ENCODE measurements at places on chromosomes 11 and 22.
A peak's percentile ranks its signal among the peaks of the same experiment; 100 is the strongest.

DNA sequence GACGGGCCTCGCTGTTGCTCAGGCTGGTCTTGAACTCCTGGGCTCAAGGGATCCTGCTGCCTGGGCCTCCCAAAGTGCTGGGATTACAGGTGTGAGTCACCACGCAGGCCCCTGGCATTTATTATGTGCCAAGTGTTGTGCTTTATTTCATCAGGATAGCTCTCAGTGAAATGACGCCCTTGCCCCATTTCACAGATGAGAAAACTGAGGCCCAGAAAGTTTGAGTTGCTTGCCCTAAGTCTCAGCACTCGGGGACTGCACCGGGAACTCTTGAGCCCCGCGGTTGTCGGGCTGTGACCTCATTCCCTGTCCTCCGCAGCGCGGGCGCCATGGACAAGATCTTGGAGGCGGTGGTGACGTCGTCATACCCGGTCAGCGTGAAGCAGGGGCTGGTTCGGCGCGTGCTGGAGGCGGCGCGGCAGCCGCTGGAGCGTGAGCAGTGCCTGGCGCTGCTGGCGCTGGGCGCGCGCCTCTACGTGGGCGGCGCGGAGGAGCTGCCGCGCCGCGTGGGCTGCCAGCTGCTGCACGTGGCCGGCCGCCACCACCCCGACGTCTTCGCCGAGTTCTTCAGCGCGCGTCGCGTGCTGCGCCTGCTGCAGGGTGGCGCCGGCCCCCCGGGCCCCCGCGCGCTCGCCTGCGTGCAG lies 7.3 kb downstream of the USP35 start:
- no peak for DNase-seq

DNA sequence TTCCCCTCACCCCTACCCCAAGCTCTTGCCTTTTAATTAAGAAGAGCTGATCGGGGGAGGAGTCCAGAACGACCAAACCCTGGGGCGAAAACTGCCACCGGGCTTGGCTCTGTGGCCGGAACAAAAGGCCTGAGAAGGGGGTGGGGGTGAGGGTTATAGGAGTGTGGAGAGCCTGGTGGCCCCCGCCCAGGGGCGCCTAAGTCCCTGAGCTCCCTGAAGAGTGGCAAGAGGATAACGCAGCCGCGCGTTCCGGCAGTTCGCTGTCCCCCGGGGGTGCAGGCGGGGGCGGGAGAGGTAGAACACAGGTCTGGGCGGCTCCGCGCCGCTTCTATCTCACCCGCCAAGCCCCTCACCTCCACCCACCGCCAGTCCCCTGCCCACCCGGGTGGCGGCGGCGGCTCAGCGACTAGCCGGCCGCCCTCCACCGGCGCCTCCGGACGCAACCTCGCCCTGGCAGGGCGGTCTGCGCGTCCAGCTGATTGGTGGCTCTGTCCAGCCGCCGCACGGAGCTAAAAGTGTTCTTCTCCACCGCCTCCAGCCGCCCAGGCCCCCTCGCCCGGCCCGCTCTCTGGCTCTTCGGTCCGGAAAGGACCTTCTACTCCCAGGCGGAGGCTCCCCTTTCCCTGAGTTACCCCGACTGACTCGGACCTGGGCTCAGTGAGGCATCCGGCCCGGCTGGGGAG lies 18.7 kb upstream of the BDNF start:
- no peak for DNase-seq

- no peak for DNase-seq
Measured at GRCh38 chr11:128599729-128600128, 12.4 kb upstream of the ETS1 start.

- no peak for DNase-seq
Measured at GRCh38 chr22:22705328-22706100, 61.1 kb downstream of the GGTLC2 start.

- no peak for DNase-seq
Measured at GRCh38 chr11:102384419-102385079, 37.5 kb downstream of the BIRC2 start.

DNA sequence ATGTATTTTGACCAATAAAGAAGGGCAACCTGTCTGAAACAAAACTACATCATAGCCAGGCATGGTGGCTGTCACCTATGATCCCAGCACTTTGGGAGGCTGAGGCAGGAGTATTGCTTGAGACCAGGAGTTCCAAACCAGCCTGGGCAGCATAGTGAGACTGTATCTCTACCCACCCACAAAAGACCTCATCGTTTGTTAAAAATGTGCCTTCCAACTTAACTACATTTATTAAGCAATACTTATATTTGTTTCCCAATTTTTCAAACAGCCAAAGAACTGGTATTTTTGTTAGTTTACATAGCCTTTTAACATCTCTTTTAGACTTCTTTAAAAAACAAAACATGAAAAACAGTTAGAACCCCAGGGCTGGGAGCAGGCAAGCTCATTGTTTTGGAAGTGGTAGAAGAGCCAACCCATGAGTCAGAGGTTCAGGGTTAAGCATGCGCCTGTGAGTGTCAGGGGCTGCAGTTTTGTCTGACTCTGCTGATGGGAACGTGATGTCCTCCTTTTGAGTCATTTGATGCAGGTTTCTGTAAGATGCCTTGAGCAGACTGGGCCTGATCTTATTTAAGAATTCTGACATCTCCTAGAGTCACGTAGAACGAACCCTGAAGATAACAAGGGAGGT lies 53.9 kb upstream of the CRTAM start:
- no peak for DNase-seq

DNA sequence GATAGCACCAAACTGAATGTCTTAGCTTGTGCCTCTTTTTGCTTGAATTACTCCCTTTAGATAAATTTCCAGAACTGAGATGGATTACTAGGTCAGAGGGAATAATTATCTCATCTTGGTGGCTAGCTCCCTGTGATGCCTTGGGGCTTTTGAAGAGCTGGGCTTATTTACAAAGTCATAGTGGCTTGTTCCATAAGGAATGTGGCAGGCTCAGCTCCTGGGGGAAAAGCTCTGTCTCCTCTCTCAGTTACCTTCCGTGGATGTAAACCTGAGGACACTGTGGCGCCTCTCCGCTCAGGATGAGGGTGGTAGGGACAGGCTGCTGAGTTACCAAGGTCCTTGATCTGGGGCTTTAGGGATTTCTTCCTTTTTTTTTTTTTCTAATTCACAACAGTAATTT lies 121.7 kb downstream of the PARVA start:
- DNase-seq: no peak

DNA sequence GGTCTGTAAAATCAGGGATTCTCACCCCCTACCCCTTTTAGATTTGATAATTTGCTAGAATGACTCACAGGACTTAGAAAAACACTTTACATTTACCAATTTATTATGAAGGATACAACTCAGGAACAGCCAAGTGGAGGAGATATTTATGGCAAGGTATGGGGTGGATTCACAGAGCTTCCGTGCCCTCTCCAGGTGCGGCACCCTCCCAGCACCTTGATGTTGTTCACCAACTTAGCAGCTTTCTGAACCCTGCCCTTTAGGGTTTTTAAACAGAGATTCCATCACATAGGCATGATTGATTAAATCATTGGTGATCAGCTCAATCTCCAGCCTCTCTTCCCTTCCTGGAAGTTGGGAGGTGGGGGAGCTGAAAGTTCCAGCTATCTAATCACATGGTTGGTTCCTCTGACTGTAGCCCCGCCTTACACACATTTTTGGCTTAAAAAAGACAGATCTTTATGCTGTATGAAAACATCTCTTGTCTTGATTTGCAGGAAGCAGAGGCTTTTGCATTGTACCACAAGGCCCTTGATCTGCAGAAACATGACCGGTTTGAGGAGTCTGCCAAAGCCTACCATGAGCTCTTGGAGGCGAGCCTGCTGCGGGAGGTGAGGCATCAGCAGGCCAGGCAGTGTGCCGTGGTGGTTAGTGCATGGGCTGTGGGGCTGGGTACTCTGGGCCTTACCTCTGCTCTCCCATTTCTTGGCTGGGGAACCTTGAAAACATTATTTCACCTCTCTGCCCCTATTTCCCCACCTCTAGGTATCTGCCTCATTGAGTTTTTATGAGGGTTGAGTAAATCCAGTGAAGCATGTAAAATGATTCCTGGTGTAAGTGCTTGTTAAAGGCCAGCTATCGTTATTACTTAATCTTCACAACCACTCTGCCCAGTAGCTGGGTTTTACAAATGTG lies 27.0 kb downstream of the CABIN1 start:
- DNase-seq: peak; percentile 16

DNA sequence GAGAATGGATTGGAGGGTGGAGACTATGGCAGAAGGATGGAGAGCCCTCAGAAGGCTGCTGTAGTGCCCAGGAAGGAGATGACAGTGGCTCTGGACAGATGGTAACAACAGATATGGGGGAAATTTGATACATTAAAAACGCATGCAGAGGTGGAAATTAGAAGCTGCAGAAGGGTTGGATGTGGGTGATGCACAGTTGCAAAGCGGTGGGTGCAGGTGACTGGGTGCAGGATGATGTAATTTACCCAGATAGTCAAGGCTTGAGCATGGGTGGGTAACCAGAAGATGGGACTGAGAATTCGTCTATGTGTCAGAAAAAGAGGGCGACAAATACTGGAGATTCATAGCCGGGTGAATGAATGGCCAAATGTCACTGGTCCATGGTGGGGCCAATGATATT lies 570.3 kb downstream of the MN1 start:
- DNase-seq: no peak

GRCh38 chr22:49894322-49895054 lies 23.8 kb downstream of the ALG12 start:
- DNase-seq: no peak

GRCh38 chr22:36136475-36136874 lies 24.1 kb downstream of the APOL3 start:
- DNase-seq: no peak

GRCh38 chr11:117717485-117718314 lies 79.3 kb downstream of the DSCAML1 start:
- DNase-seq: no peak

DNA sequence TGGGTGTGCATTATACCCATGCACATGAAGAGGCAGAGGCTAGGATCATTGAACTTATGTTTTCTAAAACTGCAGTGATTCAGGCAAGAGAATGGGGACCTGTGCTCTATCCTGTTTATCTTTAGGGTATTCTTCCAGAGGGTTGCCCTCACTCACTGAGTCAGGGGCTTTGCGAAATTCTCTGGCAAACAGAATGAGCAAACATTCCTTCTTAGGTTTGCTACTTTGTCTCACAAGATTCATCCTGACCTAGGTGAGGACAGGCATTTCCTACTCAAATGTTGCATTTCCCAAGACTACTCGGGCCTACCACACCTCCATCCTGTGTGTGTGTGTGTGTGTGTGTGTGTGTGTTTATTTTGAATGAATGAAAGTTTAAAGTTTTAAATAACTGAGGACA lies 2.7 kb upstream of the EIF3M start:
- no peak for DNase-seq

GRCh38 chr11:3225159-3225758 lies 6.6 kb upstream of the MRGPRG start:
- no peak for DNase-seq

- DNase-seq: peak; percentile 14
Measured at GRCh38 chr22:17980638-17981051, 43.7 kb downstream of the MICAL3 start.

GRCh38 chr22:30175690-30176288 lies 70.8 kb downstream of the LIF start:
- DNase-seq: no peak

DNA sequence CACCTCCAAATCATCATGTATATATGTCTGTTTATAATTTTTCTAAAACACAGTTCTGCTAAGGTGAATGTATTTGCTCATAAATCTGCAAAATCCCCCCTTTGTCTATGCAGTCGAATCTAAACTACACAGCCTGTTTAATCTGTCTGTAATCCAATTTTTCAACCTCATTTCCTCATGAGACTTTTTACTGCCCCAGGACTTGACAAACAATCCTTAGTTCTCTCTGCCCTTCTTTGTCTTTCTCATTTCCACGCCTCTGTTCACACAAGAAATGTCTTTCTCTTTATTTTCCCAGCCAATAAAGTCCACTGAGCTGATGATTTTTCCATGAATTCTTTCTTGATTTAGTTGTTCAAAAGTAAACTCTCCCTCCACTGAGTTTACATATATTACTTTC lies 1154.3 kb downstream of the FAM181B start:
- no peak for DNase-seq

DNA sequence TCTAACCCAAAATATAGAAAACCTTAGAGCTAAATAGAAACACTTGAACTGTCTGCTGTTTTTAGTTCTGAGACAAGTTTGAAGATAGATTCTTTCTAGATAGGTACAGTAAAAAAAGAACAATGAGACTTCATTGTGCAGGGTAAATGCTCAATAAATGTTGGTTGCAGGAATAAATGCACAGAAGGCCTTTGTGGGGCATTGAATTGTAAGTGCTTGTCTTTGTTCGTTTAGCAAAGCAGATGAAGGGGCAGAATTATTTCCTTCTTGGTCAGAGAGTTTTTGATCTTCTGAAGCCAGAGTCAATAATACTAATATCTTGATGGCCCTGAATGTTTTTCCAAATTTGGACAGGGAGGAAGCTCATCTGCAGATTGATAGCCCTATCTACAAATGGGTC lies 340.4 kb downstream of the OPCML start:
- DNase-seq: no peak

GRCh38 chr11:133509924-133510697 lies 22.2 kb downstream of the OPCML start:
- no peak for DNase-seq

Measured in stimulated activated CD4-positive, alpha-beta T cell treated with anti-CD3 and anti-CD28 coated beads, Interleukin-4, amount 100 ng/mL, for 1 hour (primary cell).